NCI-H2081 treated with DMSO at 0.1 percent for 48 hours (cell line): ENCODE measurements at places on chromosomes 1 and 21.

DNA sequence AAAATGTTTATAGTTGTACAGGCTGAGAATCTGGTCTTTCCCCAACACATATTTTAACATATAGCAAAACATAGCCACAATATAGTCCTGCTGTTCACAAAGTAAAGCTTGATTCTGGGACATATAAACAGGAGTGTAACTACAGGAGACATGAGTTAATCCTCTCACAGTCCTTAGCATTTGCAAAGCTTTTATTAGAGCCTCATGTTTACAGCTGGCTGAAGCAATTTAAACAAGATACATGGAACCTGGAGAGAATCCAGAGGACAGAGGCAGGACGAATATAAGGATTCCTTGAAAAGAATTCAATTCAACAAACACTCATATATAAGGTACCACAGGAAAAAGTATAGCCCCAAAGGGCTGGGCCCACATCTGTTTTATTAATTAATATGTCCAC, 163.4 kb downstream of the ADGRL4 start:
- no peak for DNase-seq

- DNase-seq, result no peak
These were observed 13.1 kb downstream of the UBIAD1 start for GRCh38 chr1:11285883-11286734.

GRCh38 chr1:151130987-151131586, 15.3 kb downstream of the SEMA6C start:
- no peak for DNase-seq

- DNase-seq, result no peak
These were observed 9.6 kb downstream of the SH3BGR start for GRCh38 chr21:39461419-39461818.

DNA sequence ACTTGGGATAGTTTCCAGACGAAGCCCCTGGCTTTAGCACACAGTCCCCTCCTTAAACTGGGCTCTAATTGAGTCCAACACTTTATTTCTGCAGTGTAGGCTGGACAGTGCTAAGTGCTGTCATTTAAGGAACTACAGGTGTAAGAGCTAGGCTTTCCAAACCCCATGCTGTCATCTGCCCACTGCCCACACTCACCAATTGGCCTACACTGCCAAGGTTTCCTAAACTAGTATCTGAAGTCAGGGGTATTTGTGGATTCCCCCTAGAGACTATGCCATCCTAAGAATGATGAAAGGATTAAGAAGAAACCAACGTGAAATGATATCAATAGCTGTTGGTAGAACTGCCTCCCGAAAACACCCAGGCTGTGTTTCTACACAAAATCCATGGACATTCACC, 160.9 kb downstream of the TBX15 start:
- no peak for DNase-seq

DNA sequence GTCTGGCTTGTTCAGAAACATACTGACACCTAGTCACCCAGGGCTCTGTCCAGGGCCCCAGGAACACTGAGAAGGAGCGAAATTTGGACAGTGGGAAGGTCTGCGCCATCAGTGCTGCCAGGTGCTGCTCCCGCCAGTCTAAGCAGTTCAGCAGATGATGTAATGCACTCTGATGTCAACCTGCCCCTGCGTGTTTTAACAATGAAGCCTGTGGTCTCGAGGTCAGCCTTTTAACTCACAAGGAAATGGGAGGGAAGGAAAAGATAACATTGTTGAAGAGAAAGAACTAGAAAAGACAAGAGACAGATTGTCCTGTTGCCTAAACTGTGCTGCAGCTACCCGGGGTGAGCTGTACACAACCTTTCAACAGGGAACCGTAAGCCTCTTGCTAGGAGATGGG, 126.6 kb upstream of the IFFO2 start:
- DNase-seq, result no peak

- DNase-seq, result no peak
These were observed 58.2 kb downstream of the WLS start for GRCh38 chr1:68173936-68174737.

GRCh38 chr1:32345289-32345827, 9.3 kb upstream of the MARCKSL1 start:
- no peak for DNase-seq

- DNase-seq, result no peak
These were observed 156.7 kb upstream of the PTGFR start for GRCh38 chr1:78334114-78334513.

- DNase-seq, result peak; percentile 9
These were observed 23.4 kb upstream of the RNF187 start for GRCh38 chr1:228463559-228464455.

DNA sequence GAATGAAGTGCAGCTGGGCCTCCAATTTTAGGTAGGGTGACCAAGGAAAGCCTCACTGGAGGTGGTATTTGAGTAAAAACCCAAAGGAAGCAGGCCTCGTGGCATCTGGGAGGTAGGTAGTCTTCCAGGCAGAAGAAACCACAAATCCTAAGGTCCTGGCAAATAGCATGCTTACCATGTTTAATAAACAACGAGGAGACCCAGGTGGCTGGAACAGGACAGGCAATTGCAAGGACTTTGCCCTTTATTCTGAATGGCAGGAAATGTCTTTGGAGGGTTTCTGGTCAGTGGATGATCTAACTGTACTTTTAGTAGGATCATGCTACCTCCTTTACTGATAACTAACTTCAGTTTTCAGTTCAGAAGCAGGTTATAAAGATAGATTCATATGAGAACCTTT, 52.2 kb downstream of the EPB41 start:
- DNase-seq, result no peak
